ENCODE measurements at places on chromosomes 6 and 20. TPM values are rescaled to one million over a fixed set of nuclear protein-coding genes. Genes with fewer than 3 reads are reported as not detected.

The FAM217A gene
- total RNA-seq = not detected

The CLDN20 gene
- total RNA-seq = not detected

GRCh38 chr20:25539742-25540672 lies 45.3 kb downstream of the NINL start:
- peak; percentile 76 for DNase-seq

- peak; percentile 93 for DNase-seq
These were observed 16.2 kb upstream of the BCAS1 start for GRCh38 chr20:54086507-54087039.

GRCh38 chr20:58616411-58616810 lies 34.7 kb upstream of the STX16 start:
- DNase-seq = no peak

- DNase-seq = no peak
These were observed 11.0 kb downstream of the GSTA2 start for GRCh38 chr6:52752310-52752709.

- DNase-seq = peak; percentile 86
These were observed 533 bp downstream of the ZFAND3 start for GRCh38 chr6:37819802-37820717.

DNA sequence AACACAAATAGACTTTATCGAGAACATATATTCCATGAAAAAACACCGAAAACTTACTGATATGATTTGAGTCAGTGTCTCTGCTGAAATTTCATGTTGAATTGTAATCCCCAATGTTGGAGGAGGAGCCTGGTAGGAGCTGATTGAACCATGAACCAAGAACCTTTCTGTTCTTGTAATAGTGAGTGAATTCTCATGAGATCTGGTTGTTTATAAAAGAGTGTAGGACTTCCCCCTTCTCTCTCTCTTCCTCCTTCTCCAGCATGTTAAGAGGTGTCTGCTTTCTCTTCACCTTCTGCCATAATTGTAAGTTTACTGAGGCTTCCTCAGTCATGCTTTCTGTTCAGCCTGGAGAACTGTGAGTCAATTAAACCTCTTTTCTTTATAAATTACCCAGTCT lies 1289.3 kb upstream of the CITED2 start:
- no peak for DNase-seq

DNA sequence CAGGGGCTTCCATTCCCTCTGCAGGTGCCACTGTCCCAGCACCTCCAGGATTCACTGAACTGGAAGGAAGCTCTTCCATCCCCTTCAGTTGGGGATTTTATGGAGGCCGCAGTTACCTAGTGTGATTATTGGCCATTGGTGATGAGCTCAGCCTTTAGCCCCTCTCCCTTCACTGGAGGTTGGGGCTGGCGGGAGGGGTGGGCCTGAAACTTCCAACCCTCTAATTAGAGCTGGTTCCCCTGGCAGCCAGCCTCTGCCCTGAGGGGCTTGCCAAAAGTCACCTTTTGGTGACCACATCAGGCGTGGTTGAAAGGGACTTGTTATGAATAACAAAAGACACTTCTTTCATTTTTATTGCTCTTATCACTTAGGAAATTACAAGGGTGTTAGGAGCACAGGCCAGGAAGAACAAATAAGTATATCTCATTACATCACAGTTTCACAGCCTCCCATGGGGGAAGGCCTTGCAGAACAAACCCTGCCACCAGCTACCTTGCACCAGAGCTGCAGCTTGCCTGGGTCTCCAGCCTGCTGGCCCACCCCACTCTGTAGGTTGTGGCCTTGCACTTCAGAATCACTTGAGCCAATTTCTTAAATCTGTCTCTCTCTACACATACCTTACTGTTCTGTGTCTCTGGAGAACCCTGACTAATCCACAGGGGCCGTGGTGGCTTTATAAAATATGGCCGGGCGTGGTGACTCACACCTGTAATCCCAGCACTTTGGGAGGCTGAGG lies 5.0 kb downstream of the PYGB start:
- DNase-seq = no peak

DNA sequence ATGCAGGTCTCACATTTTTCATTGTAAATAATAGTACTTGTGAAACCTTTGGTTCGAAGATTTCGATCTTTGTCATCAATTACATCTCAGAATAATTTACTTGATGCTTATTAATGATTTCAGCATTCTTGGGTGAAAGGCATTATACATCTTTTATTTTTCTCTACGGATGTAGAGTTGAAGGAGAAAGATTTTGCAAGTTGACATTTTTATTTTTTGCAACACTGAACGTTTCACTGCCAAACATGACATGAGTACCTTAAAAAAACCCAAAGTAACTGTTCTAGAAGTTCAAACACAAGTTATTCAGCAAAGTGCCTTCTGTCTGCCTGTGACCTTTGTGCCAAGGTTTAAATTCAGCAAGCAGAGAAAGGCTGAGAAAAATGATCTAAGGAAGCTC lies 97.3 kb upstream of the SGK1 start:
- no peak for DNase-seq
